ENCODE measurements at places on chromosomes 7 and 10.
A peak's percentile ranks its signal among the peaks of the same experiment; 100 is the strongest.

DNA sequence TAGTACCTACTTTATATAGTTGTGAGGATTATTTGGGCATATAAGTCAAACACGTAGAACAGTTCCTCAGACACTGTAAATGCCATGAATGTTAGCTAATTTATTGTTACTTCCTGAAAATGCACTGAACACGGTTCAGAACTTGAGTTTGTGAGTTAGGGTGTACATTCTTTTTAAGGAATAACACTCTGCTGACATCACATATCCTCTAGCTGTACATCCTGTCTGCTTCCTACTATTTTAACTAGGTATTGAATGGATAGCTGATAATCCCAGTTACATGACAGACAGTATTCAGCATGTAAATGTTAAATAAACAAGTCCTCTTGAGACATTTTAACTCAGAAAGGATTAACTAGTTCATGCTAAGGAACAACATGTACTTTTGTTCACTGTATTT, 16.0 kb downstream of the SAMD8 start:
- no peak for DNase-seq

DNA sequence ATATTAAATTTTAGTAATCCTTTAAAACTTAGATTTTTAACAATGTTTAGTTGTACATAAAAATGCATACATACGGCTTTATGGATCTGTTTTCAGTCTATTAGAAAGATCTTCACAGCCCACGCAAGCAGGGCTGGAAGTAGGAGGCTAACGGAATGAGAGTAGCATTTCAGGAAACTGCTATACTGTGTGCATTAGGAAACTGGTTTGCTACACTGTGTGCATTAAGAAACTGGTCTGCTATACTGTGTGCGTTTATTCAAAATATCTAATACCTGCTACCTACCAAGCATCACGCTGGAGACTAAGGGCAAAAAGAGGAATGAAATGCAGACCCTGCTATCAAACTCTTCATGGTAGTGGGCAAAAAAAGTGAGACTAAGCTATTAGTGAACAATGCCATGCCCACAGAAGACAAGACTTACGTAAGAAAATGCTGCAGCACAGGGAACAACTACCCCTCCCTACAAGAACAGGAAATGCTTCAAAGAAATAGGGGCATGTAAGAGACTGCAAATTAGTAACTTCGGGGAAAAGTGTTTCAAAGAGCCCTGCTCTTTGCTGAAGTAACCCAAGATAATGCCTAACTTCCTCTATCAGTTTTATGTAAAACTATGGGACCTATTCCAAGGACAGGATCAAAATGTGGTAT, 11.3 kb downstream of the RAB11FIP2 start:
- DNase-seq = no peak

GRCh38 chr7:133114519-133114918, 32.6 kb upstream of the CHCHD3 start:
- no peak for DNase-seq

DNA sequence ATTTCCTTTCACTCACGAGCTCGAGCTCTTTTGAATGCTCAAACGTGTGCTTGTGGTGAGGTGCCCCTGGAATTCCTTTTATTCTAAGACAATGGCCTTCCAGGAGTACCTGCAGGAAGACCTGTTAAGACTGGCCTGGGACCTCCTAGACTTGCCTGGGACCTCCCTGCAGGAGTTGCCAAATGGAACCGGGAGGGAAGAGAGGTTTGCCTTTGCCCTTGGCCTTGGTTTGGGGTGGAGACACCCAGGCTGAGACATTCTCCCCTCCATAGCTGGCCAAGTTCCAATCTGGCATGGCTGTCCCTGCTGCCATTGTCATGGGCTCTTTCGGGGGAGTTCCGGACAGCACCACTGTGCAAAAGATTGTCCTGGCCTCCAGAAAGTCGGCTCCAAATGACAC, 39.7 kb downstream of the DNAJB12 start:
- no peak for DNase-seq

DNA sequence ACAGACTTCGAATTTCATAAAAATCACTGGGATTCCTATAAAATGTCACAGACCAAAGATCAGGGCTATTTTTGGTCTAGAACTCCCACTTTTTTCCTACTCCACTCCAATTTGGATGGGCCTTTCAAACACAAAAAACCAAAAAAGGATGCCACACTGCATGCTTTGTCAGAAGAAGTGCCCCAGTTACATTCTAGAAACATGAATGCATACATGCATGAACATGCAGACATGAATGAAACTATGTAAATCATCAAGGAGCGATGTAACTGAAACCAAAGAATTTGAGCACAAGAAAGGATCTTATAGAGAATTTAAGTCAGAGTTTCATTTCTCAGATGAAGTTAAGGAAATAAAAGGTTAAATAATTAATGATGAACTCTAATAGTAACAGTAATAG, 31.8 kb upstream of the FAM133B start:
- DNase-seq = no peak

DNA sequence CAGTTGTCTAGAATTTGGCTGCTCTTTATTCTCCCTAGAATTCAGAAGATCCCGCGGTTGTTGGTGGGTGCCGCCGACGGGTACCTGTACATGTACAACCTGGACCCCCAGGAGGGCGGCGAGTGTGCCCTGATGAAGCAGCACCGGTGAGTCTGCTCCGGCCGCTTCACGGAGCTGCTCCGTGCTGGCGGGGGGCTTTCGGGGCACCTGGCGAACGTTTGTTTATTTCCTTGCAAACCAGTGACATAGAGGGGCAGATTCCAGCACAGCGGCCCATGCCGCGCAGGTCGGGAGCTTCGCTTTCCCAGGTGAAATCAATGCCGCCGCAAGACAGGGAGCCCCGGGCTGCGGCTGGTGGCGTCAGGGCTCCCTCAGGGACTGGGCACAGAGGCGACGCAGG, 38.0 kb downstream of the WIPI2 start:
- no peak for DNase-seq

GRCh38 chr7:64035388-64035787, 9.8 kb upstream of the ZNF727 start:
- DNase-seq = no peak

GRCh38 chr7:158414002-158414401, 173.6 kb downstream of the PTPRN2 start:
- DNase-seq = no peak

DNA sequence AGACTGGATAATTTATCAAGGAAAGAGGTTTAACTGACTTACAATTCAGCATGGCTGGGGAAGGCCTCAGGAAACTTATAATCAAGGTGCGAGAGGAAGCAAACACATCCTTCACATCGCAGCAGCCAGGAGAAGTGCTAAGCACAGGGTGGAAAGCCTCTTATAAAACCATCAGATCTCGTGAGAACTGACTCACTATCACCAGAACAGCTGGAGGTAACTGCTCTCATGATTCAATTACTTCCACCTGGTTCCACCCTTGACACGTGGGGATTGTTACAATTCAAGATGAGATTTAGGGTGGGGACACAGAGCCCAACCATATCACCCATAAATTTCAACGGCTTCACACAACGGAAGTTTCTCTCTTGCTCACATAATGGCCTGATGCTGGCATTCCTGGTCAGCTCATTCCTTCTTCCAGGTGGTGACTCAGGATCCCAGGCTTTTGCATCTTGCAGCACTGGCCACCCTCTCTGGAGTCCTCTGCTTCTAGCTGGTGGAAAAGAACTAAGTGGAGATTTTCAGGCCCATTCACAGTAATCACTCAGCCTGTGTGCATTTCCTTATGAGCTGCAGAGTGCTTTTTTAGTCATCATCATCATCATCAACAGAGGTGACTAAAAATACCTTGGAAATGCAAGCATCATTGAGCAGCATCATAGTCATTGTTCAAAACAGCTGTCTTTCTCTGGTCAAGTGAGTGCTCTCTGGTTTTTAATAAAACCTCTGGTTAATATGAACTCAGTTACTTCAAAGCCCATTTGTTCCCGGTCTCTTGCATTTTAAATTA, 308.1 kb downstream of the SFMBT2 start:
- no peak for DNase-seq

DNA sequence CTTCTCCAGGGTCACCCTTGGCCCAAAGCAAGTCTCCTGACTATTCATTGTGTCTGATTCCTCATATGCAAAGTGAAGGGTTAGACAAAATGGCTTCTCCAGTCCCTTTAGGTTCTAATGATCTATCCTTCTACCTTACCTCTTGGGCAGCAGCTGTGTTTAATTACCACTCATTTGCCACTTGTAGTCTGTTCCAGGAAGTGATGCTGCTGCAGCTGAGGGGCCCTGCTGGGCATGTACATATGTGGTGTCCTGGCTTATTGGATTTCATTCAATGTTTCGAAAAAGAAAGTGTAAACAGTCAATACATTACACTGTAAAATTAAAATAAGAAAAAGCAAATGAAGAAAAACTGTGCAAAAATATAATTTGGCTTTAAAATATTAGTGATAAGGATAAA, 36.6 kb downstream of the SCIN start:
- DNase-seq = no peak

- peak; percentile 83 for DNase-seq
These were observed 51.0 kb upstream of the NKX6-2 start for GRCh38 chr10:132836832-132837540.

DNA sequence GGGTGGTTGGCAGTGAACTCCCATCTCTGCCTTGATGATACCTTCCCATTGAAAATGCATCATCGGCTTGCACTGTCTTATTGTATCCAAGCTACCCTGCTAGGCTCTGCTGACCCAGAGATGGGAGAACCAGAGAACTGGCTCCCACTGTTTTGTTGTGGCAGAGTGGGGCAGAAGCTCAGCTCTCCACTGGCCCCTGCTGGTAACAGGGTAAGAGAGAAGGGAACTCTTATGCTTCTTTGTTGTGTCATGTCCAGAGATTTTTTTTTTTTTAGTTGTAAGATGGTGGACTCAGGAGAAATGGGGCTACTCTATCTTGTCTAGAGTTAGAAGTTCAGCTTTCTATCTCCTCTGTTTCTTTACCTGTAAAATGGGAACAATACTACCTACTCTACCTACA, 100.5 kb upstream of the SDK1 start:
- no peak for DNase-seq

GRCh38 chr7:81138870-81139269, 220.0 kb upstream of the SEMA3C start:
- DNase-seq = no peak

DNA sequence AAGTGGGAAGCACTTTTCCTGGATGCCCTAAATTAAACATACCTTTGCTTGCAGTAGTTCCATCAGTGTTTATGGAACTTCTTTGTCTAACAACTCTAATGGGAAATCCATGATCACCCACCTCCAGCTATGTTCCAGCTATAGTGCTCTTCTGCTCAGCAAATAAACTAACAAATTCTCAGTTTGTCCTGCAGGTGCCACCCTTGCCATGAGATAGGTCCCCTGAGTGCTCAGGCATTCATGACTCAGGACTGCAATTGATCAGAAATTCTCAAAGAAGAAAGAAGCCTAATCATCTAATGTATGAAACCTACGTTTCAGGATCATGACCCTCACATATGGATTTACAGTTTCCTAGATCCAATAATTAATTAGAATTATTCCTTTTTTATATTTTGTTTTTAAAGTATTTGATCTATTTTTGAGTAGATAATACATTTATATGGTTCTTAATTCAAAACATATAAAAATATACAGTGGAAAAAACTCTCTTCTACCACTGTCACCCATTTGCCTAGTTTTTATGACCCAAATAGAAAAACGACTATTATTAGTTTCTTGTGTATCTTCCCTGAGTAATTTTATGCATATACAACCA, 48.7 kb upstream of the DYNC1I1 start:
- peak; percentile 11 for DNase-seq

GRCh38 chr7:44145969-44146911, 5.1 kb upstream of the MYL7 start:
- DNase-seq = peak; percentile 78

GRCh38 chr7:102222445-102222844, 64.2 kb upstream of the SH2B2 start:
- DNase-seq = no peak

DNA sequence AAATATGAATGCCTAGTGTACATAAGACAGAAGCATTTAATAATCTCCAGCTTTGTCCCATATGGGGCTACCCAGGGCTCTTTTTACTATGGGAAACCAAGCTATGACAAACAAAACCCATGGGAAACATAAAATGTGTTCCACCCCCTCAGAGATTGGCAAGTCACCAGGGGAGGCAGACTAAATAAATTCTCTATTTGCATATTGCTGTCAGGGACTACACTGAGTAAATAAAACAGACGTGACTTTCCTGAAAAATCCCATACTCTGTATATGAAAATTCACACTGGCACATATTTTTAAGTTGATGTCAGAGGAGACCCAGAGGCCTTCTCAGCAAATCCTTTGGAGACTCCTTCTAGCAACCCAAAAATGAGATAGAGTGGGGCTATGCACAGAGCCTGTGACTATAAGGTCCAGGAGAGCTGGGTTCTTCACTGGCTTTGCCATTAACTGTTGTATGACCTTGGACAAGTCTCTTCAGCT, 44.0 kb upstream of the HPSE2 start:
- DNase-seq = no peak

GRCh38 chr10:108454793-108455192, 1290.3 kb upstream of the SORCS1 start:
- DNase-seq = no peak

- DNase-seq = no peak
These were observed 315.3 kb downstream of the HPSE2 start for GRCh38 chr10:98920360-98920759.

- no peak for DNase-seq
These were observed 16.6 kb downstream of the C7orf33 start for GRCh38 chr7:148607151-148607661.

DNA sequence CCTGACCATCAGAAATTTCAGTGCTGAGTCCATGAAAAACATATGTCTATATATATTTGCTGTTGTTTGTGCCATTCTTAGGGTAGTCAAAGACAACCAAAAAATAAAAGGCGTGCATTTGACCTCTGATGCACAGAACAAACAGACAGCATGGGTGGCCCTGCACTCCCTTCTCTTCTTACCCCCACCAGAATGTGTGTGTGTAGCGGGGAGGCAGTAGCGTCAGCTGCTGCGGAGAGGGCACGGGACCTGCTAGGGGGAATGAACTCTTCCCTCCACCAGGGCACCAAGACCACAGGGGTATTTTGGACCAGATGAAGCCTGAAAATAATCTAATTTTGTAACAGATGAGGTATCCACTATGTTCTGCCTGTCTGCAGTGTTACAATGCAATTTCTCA, 277.7 kb upstream of the ZNF32 start:
- DNase-seq = no peak

DNA sequence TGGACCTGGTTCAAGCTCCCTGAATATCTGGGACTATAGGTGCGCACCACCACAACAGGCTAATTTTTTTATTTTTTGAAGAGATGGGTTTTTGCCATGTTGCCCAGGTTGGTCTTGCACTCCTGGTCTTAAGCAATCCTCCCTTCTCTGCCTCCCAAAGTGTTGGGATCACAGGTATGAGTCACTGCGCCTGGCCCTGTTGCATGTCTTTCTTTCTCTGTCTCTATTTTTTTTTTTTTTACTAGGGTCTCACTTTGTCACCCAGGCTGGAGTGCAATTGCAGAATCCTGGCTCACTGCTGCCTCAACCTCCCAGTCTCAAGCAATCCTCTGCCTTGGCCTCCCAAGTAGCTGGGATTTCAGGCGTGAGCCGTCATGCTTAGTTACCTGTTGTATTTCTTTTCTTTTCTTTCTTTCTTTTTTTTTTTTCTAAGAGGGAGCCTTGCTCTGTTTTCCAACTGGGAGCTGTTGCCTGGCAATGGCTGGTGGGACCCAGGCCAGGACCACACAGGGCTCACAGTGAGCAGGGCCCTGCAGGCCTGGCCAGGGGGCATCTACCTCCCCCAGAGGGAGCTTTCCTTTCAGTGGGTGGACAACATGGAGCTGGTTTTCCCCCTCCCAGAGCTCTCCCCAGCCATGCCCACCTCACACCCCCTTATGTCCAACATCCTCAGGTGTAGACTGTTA, 6.0 kb downstream of the MYL7 start:
- no peak for DNase-seq
